ENCODE measurements at places on chromosomes 16 and 17.

GRCh38 chr16:31129568-31130335 lies 5.8 kb downstream of the PRSS8 start:
- no peak for DNase-seq

- no peak for DNase-seq
Observed at GRCh38 chr16:54240271-54241129, 46.1 kb downstream of the IRX3 start.

GRCh38 chr16:68324780-68325357 lies 14.1 kb downstream of the PRMT7 start:
- DNase-seq: no peak

DNA sequence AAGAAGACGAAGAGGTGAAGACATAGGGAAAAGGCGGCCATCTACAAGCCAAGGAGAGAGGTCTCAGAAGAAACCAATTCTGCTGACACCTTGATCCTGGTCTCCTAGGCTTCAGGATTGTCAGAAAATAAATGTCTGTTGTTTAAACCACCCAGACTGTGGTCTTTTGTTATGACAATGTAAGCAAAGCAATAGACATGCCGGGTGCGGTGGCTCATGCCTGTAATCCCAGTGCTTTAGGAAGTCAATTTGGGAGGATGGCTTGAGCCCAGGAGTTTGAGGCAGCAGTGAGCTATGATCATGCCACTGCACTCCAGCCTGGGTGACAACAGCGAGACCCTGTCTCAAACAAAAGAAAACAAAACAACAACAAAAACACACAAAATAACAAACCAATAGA lies 64.4 kb downstream of the HAPSTR1 start:
- DNase-seq: no peak

GRCh38 chr17:40093580-40094201 lies 6.7 kb downstream of the NR1D1 start:
- DNase-seq: no peak

- DNase-seq: peak; percentile 29
Observed at GRCh38 chr16:1180549-1181403, 27.9 kb downstream of the CACNA1H start.

- no peak for DNase-seq
Observed at GRCh38 chr17:79794659-79795511, 2.0 kb downstream of the CBX8 start.

- DNase-seq: no peak
Observed at GRCh38 chr17:34306466-34306865, 12.8 kb upstream of the CCL8 start.

DNA sequence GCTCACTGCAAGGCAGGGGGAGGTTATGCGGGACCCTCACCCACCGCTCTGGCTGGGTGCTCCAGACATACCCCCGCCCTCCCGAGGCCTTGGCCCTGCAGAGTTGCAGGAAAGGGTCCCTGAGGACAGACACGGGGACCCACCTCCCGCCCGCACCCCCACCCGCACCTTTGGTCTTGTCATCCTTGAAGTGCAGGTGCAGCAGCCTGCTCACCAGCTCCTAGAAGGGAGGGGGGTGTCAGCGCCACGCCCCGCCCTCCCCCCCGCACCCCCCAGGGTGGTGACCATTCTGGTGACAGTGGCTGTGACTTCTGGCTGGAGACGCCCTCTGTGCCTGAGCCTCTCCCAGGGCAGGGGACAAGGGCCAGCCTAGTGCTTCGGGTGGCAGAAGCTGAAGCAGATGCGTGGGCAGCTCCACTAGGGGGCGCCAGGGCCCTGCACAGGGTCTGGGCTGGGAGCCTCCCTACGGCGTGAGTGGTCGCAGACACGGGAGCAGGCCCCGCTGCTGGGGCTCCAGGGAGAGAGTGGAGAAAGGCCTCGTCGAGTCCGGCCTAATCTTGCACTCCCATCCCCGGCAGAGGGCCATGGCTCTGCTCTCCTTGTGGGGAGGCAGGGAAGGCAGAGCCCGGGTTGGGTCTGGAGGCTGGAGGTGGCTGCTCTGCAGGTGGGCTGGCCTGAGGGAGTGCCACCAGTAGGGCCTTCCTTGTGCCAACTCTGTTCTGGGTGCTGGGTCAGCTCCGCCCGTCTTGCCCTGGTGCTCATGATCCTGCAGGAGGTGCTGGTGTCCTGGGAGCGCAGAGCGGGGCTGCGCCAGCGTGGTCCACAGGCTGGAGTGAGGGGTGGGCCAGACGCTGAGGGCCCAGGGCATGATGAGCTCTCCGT lies 2.7 kb downstream of the CENPX start:
- peak; percentile 39 for DNase-seq

DNA sequence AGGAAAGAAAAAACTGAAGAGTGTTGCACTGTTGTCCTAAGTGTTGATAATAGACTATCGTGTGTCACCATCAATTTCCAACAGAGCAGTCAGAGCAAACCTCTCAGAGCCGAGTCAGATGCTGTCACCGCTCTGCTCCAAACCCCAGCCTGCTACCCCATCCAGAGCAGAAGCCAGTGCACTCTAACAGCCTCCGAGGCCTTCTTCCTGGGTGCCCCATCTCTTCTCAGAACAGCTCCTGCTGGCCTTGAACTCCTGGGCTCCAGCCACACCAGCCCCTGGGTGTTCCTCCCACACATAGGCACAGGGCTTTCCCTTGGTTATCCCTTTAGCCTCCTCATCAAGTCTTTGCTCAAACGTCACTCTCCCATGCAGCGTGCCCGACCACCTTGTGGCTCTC lies 21.0 kb downstream of the MEIOB start:
- no peak for DNase-seq

DNA sequence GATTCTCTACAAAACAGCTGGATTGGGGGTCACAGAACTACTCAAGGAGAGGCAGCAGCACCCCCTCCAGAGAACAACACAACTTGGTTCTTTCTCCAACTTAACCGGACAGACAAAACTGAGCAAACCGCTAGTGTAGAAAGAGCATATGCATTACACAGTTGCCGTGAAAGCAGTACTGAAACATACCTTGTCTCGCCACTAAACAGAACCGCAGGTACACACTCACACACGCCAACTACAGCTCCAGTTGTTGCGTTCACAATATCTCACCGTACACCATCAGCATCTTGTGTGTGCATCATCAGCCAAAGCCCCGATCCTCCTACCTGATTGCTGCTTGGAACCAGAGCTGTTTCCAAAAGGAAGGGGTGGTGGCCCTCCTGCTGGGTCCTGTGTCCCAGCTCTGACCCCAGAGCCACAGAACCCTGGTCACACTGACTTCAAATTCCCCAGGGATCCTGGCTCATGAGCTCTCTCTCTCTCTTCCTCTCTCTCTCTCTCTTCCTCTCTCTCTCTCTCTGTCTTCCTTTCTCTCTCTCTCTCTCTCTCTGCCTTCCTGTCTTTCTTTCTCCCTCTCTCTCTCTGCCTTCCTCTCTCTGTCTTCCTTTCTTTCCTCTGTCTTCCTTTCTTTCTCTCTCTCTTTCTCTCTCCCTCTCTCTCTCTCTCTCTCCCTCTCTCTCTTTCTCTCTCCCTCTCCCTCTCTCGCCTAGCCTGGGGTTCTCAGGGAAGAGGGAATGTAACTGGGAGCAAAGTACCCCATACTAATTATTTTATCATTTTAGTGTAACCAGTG lies 8.4 kb downstream of the PIMREG start:
- DNase-seq: no peak

GRCh38 chr17:214881-215331 lies 33.5 kb upstream of the DOC2B start:
- no peak for DNase-seq

DNA sequence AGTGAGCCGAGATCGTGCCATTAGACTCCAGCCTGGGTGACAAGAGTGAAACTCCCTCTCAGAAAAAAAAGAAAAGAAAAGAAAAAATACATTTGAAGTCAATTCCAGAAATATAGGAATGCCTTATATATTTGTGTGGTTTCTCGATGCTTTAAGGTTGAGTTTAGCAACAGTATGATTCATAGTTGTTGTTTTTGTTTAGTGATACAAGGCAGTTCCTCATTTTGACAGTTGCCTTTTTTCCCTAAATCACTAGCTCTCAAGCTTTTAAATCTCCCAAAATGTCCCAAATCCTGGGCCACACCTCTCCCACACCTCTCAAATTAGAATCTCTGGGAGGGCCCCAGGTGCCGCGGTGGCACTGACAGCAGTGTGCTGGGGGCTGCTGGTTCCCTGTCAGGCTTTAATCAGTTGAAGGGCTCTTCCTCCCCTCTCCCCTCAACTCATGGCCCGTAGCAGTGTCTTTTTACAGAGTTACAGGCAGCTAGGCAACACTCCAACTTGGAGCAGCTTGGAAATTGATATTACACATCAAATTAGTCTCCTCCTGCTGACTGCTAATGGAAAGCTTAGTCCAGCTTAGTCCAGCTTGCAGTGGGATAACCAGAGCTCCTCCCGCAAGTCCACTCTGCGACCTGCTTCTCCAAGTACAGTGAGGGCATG lies 58.4 kb downstream of the EPN2 start:
- DNase-seq: no peak

- DNase-seq: no peak
Observed at GRCh38 chr17:385836-386140, 33.2 kb upstream of the RPH3AL start.

- peak; percentile 56 for DNase-seq
Observed at GRCh38 chr17:78128551-78129350, at the start of gene TMC6. TSS of gene TMC6 (minus strand) at chr17:78128755. CDS start at chr17:78126832, 1,923 bp downstream.

DNA sequence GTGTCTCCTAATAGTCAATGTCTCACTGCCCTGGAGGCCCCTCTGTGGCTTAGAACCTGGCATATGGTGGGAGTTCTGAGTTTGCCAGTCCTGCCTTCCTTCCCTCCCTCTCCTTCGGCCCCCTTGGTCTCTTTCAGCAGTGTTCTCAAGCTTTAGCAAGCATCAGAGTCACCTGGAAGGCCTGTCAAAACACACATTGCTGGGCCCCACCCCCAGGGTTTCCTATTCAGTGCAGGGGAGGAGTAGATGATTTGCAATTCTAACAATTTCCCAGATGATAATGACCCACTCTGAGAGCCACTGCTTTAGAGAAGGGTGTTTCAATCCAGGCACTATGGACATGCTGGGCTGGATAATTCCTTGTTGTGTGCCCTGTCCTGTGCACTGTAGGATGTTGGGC lies 26.4 kb upstream of the TMEM220 start:
- no peak for DNase-seq

GRCh38 chr16:86515413-86515776 lies 5.1 kb downstream of the FOXF1 start:
- DNase-seq: no peak

DNA sequence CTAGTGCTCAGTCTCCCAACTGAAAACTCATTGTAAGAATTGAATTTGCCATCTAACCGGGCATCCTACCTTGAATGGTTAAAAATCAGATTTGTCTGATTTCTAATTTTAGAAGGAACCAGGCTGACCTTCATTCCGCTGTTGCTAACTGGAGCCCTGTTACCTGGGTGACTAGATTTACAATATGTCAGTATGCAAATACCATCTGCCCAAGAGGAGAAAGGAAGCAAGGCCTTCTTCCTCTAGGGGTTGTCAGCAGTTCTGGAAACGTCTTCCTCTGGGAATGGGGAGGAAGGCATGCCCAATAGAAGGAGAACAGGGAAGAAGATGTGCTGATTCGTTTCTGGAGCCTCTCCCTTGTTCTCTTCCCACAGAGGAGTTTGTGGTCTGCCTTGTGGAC lies 137.9 kb downstream of the PITPNC1 start:
- peak; percentile 11 for DNase-seq

DNA sequence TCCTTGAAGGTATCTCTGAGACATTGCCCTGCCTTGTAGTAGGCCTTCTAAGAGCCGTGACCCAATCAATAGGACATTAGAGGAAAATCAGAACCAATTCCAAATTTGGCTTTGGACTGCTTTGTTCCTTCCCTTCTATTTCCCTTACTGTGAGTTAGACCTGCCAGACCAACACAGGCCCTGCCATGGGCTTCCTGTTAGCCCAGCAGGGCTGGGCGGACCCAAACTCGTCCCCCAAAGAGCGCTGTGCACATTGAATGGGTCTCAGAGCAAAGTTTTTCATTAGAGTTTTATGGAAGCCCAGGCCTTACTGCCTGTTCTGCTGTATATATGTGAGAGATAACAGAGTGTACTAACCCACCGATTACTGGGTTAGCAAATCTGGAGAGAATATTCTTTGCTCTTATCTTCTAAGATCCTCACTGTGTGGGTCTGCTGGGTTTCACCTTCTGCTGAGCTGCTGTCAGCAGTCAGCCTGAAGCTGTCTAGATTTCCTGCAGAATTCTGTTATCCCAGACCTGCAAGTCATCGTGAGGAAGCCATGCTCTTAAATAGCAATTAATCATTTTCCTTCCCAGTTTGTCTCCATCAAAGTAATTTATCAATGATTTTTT lies 5.7 kb downstream of the ARHGAP44 start:
- DNase-seq: no peak

DNA sequence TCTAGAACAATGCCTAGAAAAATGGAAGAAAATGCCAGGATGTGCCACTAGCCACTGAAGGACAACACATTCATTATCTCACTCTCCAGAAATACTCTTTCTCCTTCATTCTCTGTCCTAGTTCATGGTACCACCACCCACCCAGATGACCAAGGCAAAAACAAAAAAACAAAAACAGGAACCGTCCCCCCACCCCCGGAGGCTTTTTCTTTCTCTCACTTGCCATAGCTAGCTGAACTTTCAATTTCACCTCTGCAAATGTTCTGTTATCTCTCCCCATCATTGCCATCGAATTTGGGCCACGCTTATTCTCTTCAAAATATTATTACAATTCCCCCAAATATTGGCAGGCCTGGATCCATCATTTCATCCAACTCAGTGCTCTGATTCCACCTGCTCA lies 49.0 kb downstream of the SOX9 start:
- no peak for DNase-seq

DNA sequence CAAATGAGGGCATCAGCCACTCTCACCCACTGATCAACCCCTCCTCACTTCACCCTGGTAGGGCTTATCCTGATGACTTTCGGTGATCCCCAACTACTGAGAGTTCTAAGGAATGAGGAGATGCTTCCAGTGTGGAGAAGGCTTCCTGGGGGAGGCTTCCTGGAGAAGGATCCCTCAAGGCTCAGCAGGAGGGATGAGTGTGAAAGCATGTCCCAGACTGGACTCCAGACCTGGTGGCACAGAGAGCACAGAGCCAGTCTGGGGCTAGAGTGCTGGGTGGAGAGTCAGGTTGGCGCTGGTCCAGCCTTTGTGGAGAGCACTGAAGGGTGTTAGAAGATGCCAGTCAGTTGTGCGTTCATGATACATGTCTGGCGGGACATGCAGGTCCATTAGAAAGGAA lies 53.7 kb downstream of the PLD6 start:
- DNase-seq: no peak

Measured in NCI-H1417 (cell line).